Activated CD8-positive, alpha-beta T cell treated with anti-CD3 and anti-CD28 coated beads, Interleukin-2, amount 10 ng/mL, durations not matched to agents 7 days and 5 days (primary cell): ENCODE measurements at places on chromosomes 16 and 17. TPM values are rescaled to one million over a fixed set of nuclear protein-coding genes. Genes with fewer than 3 reads are reported as not detected.

- DNase-seq: no peak
Observed at GRCh38 chr17:79915850-79916430, 76.7 kb upstream of the CBX4 start.

DNA sequence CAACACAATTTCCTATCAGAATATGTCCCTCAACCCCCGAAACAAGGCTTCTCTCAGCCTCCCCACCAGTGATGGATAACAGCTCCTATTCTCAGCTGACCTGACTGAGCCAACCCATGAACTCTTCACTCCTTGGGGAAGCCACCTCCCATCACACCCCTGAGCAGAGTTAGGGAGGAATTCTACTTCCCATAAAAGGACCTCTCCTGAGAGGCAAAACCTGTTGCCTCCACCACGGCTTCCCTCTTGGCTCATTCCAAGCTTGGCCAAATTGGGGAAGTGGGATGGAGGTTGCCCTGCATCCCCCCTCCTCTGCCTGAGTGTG, 5.7 kb upstream of the RASL10B start:
- no peak for DNase-seq

DNA sequence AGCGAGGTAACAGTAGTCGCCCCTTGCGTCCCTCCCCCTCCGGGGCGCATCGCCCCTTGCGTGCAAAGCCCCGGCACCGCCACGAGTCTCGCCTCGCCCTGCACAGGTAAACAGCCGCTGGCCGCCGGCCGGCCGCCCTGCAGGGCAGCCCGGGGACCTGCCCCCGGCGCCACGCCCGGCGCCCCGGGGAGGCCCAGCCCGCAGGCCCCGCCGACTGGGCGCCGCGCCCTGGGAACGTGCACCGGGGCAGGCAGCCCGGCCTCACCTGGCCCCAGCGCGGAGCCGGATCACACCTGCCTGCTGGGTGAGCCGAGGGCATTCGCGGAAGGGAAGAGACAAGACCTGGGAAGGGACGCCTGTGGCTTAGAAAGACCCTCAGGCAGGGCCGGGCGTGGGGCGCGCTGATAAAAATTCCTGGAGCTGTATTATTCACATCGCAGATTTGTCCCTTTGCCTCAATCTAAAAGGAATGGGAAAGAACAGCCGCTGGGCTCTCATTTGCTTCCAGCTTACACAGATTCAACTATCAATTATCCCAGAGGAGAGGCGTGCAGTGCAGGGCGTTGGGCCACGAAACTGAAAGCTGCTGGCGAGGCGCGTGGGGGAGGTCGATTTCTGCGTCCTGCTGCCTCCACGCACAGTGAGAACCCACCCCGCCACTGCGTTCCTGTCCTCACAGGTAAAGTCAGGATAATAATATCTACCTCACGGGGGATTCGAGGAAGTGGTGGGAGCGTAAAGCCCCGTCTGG, 451.9 kb downstream of the SLC39A11 start:
- DNase-seq: no peak

DNA sequence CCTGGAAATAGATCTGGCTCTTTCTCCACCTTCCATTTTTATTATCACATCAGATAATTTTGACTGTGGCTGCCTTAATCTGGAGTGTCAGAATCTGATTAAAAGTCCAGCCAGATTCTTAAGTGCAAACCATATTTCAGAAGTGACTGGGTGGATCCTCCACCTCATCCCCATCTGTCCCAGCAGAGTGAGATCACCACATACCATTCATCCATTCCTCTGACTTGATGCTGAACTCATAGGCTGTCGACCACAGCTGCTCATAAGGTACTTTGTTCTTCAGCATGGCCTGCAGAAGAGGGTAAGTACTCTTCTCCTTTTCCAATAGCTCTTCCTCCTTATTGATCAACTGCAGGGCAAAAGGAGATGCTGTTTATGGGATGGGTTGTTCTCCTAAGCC, 53.5 kb downstream of the DNAH3 start:
- no peak for DNase-seq

DNA sequence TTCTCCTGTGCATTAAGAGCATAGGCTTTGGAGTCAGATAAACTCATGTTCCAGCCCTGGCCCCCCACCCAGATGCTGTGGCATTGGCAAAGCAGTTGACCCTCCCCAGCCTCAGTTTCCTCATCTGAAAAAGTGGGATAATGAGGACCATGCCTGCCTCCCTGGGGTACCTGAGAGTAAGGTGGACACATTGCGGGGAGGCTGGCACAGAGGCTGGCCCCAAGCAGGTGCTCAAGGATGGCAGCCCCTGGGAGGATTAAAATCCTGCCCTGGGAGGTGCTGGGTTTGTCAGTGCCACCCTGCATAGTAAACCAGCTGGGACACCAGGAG, 11.8 kb downstream of the ENPP7 start:
- no peak for DNase-seq

DNA sequence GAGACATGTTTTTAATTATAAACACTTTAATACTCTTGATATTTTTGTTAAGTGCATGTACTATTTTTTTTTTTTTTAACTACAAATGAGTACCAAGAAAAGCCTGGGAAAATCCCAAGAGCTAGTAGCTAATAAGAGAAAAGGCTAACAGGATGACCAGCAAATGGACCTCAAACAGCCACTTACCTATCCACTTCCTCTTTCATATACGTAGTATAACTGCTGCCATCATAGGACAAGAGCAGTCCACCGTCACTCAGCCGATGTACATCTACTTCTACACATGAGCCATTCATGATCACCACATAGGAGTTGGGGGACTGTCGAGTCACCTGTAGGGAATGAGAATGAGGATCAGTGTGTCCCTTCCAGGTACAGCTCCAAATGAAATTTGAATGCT, 128.0 kb upstream of the C17orf78 start:
- no peak for DNase-seq

GRCh38 chr17:49616601-49617131, 41.0 kb downstream of the NXPH3 start:
- DNase-seq: no peak

DNA sequence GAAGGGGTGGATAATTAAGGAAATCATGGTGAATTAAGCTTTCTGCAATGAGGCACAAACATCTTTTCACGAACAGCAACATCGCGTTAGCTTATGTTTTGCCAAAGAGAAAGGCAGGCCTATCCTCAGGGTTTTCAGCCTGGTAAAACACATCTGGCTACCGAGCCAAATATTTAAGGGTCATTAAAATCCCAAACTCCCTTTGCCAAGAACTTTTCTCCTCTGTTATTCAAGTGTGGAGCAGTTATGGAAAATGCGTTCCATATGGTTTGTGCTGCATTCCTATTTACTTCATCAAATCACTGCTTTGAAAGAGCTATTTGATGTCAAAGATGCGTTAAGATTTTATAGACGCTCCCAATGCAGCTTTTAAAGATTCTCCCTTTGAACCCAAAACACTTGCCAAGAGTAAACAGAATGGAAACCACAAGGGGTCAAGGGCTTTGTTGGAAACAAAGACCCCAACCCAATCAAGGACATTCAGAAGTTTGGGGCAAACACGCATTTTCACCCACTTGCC, 308.3 kb upstream of the CDH5 start:
- DNase-seq: no peak

Gene COIL
- total RNA-seq: 17.6 TPM

Gene ACSM3
- total RNA-seq: 5.1 TPM

Gene HBM
- total RNA-seq: not detected

Gene NPIPA5
- 1.3 TPM for total RNA-seq
